ENCODE measurements at places on chromosomes 6 and 20.

GRCh38 chr20:10709916-10710315 lies 36.1 kb upstream of the JAG1 start:
- DNase-seq = no peak

DNA sequence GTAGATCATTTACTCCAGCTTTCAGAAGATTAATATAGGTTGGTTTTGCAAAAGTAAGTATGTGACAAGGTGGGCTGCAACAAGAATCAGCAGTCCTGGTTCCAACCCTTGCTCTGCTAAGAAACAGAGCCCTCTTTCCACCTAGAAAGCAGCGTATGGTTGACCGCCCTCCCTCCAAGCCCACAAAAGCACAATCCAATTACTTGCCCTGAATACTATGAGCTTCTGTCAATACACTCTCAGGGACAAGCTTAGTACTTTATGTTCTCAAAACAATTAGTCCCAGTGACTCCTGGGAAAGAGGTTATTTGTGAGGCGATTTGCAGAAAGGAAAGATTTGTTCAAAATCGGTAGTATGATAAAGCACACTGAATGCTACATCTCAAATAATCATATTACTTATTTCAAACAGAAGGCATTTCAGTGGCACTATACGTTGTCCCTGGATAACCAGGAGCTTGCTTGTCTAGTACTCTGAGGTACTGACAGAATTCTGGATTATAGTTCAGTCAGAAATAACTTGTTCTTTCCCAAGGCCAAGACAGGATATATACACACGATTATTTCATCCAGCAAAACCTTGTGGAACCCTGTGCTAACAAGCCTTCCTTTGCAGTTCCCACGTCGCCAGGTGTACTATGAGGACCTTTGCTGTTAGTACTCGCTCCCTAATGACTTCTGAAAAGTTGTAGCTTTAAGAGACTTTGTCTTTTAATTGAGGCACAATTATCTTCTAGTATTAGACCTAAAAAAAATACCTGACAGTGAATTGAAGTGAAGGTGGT lies 96.9 kb upstream of the ADTRP start:
- no peak for DNase-seq

GRCh38 chr6:40877362-40877761 lies 161.7 kb downstream of the UNC5CL start:
- DNase-seq = no peak

DNA sequence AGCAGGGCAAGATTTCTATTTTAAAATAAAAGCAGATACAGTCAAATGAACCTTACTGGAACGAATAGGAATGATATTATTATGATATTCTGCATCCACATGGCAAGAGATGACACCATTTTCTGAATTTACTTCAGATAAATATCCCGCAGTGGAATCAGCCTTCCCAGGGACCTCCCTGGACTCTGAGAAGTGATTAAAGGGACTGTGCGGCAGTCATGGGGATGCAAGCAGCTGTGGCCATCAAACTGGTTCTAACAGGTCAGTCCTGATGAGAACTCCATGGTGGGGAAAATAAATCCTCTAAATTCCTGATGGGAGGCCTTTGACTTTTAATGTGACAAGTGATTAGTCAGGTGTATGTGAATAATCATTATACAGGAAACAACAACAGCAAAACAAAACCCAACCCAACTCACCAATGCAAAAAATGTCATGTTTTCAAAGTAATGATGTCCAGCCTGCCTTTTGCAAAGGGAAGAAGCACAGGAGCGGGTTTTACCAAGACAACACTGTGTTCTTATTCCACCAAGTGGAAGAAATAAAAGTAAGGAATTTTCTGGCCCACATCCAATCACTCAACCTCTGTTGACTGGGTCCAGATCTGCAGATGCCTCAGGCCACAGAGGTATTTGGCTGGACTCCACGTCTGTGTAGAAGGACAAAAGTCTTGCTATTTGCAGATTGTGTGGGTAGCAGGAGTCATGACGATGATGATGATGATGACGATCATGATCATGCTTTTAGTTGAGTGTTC lies 61.9 kb upstream of the CITED2 start:
- DNase-seq = no peak

DNA sequence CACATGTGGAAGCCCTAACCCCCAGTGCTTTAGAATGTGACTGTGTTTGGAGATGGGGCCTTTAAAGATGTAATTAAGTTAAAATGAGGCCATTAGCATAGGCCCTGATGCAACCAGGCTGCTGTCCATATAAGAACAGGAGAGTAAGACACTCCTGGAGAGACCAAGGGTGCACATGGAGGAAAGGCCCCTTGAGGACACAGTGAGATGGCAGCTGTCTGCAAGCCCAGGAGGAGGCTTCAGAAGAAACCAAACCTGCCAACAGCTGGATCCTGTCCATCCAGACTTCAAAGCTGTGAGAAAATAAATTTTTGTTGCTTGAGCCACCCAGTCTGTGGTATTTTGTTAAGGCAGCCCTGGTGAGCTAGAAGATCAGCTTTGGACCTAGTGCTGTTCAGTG lies 16.8 kb upstream of the SNRPB2 start:
- no peak for DNase-seq

GRCh38 chr6:124963831-124964763 lies 1.9 kb downstream of the RNF217 start:
- peak; percentile 70 for DNase-seq

GRCh38 chr6:46914279-46914810 lies 7.4 kb downstream of the ADGRF5 start:
- DNase-seq = no peak

All from inflammatory macrophage treated with lipopolysaccharide for 4 hours (primary cell).